ENCODE measurements at places on chromosomes 11 and 22.

GRCh38 chr11:19852288-19852687 is 139.7 kb downstream of the NAV2 start:
- no peak for DNase-seq

DNA sequence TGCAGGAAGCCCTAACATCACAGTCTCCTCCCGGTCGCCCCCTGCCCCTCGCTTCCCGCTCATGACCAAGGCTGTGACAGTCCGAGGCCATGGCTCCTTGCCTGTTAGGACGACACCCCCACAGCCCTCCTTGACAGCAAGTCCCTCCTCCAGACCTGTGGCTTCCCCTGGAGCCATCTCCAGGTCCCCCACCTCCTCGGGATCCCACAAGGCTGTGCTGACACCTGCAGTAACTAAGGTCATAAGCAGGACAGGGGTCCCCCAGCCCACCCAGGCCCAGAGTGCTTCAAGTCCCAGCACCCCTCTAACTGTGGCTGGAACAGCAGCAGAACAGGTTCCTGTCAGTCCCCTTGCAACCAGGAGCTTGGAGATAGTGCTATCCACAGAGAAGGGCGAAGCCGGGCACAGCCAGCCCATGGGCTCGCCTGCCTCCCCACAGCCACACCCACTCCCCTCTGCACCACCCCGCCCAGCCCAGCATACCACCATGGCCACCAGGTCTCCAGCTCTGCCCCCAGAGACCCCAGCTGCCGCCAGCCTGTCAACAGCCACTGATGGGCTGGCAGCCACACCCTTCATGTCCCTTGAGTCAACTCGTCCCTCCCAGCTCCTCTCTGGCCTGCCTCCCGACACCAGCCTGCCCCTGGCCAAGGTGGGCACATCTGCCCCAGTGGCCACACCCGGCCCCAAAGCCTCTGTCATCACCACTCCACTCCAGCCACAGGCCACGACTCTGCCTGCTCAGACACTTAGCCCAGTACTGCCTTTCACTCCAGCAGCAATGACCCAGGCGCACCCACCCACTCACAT is 63.2 kb downstream of the OTOG start:
- DNase-seq, result no peak

DNA sequence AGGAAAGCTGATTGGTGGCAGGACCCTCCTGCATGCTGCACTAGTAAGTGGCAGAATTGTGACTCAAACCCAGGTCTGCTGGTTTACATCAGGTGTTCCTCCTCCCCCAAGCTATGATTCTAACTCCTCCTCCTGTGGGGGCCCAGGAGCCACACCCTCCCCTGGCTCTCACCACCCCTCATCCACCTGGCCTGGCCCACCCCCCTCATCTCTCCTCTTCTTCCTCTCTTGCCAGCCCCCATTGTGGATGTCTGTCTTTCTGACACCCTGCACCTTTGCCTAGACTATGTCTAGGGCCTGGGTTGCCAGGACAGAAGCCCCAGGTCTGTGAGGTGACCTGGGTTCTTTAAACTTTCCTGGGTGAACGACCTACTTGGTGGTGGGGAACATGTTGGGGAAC is 59.9 kb downstream of the GRIK4 start:
- no peak for DNase-seq

- DNase-seq, result no peak
Measured at GRCh38 chr11:76750746-76751145, 32.4 kb upstream of the TSKU start.

- DNase-seq, result no peak
Measured at GRCh38 chr11:2451916-2452315, 7.1 kb downstream of the KCNQ1 start.

DNA sequence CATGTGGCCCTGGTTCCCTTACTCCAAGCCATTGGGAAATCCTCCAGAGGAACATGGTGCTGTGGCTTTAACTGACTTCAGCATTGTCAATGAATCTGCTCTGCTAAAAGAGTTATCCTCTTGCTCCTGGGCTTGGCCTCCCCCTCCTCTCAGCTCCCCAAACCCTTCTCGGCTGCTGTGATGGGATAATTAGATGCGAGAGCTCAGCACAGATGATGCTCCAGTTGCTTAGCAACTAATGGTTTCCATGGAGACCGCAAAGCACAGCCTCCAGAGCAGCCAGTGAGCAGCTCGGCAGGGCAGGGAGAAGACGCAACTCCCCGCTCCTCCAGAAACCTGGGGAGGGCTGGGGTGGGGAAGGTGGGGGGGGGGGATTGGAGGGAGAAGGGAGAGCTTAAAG is 2.8 kb upstream of the UPK2 start:
- no peak for DNase-seq

GRCh38 chr11:58003036-58003435 is 20.6 kb upstream of the OR9Q1 start:
- DNase-seq, result no peak

GRCh38 chr22:38437416-38437815 is 17.6 kb downstream of the KCNJ4 start:
- DNase-seq, result no peak

- peak; percentile 25 for DNase-seq
Measured at GRCh38 chr11:94897330-94897768, 76.0 kb downstream of the CWC15 start.

GRCh38 chr11:83691451-83691950 is 405.3 kb upstream of the CCDC90B start:
- DNase-seq, result no peak

DNA sequence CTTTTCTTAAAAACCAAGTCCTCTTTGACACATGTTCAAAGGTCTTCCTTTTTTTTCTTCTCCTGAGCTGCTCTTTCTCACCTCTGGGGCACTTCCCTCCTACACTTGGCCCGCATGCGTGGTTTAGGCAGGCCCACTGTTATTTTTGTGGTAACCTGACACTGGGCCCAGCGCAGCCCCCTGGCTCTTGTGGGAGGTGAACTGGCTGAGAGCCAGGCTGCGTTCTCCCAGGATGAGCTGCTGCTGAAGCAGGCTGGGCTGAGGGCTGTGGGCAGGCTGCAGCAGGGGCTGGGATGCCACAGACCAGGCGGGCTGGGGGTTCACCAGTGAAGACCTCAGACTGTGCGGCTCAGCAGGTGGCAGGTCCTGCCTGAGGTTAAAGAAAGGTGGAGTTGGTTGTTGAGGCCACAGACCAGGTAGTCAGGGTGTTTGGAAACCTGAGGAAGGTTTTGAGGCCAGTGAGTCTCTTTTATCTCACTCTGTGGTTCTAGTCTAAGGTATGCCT is 72.4 kb downstream of the TEAD1 start:
- peak; percentile 91 for DNase-seq

DNA sequence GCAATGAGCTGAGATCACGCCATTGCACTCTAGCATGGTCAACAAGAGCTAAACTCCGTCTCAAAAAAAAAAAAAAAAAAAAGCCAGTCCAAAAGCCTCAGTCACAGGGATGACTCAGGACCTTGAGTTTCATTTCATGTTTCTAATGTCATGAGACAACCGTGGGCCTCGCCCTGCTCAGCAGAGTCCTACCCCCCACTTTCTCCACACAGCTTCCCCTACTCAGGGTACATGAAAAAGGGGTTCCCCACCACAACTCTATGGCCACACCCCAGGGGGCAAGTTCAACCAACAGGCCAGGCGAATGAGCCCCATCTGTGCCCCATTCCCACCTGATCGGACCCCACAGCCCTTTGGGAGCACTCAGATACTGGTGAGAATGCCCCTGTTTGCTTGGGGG is 24.3 kb upstream of the ADA2 start:
- no peak for DNase-seq

GRCh38 chr11:46738887-46739286 is 19.9 kb downstream of the F2 start:
- DNase-seq, result no peak

- no peak for DNase-seq
Measured at GRCh38 chr11:283405-284104, 5.3 kb downstream of the NLRP6 start.

- DNase-seq, result no peak
Measured at GRCh38 chr11:72838691-72839305, 24.6 kb downstream of the ATG16L2 start.

DNA sequence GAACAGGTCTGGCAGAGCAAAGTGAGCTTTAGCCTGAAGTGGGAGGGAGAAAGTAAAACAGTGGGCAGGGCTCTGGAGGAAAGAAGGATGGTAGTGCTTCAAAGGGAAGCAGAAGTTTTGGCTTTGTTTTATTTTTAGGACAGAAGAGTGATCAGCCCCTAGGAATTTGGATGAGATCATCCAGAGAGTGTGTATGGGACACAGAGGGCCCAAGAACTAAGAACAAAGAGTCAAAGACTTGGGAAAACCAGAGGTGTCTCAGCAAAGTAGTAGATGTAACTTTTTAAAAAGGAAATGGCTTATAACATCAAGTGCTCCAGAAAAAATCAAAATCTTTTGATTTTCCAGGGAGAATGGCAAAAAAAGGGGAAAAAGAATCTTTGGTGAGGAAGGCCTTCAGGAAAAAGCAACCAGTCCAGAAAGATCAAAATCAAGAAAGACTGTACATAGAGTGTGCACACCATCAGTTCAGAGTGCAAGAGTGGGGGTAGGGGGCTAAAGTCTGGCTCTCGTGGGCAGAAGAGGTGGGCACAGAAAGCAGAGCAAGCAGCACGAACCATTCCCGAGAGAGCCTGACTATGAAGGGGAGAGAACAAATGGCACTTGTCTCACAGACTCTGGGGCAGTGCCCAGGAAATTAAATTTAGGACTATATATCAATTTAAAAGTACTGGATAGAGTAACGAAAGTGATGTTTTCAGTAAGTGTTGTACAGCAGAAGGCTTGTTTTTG is 30.0 kb downstream of the MAPK1 start:
- peak; percentile 41 for DNase-seq

DNA sequence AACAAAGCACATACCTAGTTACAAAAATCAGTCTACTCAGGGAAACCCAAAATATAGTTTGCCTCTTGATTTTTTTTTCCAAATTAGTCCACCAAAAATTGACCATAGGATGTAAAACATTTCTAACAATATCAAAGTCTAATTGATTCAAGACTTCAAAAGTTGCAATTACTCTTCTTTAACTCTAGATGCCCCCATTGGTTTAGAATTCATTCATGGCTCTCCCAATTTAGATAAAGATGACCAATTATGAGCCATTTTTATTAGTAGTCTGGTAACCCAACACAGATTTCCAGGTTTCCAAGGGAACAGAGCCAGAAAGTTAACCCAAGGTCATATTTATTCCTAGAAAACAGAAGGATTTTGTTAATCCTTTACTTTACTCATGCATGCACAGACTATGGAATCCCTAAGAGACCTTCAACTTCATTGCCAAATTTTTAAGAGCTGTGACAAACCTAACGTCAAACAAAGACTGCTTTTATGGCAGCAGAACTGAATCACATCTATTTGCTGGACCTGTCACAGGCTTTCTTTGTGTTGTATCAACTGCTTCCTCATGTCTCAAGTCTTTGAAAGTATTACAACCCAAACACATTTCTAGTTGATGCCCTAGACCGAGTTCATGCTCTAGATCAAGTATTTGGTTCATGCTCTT is 55.3 kb downstream of the C22orf42 start:
- no peak for DNase-seq

DNA sequence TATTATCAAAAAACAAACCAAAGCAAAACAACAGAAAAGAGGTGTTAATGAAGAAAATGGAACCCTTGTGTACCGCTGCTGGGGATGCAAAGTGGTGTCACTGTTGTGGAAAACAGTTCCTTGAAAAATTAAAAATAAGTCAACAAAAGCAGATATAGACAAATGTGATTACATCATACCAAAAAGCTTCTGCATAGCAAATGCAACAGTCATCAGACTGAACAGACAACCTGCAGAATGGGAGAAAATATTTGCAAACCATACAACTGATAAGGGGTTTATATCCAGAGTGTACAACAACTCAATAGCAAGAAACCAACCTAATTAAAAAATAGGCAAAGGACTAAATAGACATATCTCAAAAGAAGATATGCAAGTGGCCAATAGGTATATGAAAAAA is 22.9 kb upstream of the CARS1 start:
- no peak for DNase-seq

DNA sequence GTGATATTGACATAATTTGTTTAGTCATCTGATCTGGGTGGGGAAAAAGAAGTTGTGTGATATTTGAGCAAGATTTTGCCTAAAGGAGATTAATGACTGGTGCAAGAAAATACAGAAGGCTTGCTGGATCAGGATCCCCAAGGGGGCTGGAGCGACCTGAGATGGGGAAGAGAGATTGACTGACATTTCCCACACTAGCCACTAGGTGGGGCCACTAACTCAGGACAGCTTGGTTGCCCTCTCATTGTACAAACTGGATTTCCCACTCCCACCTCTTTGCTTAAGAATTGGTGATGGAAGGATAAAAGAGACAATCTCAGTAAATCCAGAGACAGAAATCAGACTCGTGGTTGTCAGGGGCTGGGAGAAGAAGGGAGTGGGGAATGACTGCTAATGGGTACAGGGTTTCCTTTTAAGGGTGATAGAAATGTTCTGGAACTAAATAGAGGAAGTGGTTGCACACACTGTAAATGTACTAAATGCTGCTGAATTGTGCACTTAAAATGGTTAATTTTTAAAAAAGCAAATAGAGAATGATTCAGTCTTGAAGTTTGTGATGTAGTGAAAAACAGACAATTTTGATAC is 50.7 kb downstream of the CTTN start:
- no peak for DNase-seq

- DNase-seq, result peak; percentile 95
Measured at GRCh38 chr11:46369458-46370152, 11.9 kb upstream of the MDK start.

GRCh38 chr11:30984827-30985226 is 384.7 kb downstream of the DCDC1 start:
- no peak for DNase-seq

GRCh38 chr11:110939471-110939870 is 227.2 kb upstream of the ARHGAP20 start:
- no peak for DNase-seq

GRCh38 chr11:69642549-69642912 is 1.6 kb downstream of the CCND1 start:
- no peak for DNase-seq

DNA sequence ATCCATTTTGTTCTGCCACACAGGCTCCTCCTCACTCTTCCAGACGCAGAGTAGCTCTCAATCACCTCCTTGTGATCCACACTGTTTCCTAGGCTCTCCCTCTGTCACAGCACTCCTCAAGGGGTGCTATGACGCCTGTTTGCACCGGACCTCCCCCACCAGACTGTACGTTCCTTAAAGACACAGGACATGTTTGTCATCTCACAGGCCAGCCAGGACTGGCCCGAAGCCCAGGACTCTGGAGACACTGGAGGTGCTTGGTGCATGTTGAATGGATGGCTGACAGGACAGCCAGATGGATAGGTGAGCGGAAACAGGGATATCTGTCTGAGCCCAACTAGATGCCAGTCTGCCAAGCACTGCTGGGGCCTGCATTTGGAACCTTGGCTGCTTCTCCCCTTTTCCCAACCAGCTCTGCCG is 13.6 kb downstream of the PLA2G6 start:
- DNase-seq, result no peak

DNA sequence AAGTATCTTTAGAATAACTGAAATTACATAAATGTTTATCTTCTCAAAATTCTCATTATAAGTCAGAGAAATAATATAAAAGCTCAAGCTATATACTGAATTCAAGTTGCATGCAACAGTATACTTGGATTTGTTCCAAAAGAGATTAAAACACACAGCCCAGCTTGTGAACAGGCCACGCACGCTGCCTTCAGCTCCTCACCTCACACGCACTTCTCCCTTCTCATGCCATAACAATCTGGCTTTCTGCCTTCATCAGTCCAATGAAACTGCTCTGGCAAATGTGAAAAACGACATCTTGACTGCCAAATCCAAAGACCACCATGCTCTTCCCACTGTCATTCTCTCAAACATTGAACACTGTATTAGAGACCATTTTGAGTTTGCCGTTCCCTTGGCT is 22.1 kb downstream of the ATP6V1E1 start:
- DNase-seq, result no peak

Data from HTR-8/SVneo (cell line).